Activated T-helper 9 cell treated with anti-CD3 and anti-CD28 coated beads, Interleukin-2, amount 50 U/mL, for 16 hours (primary cell): ENCODE measurements at places on chromosomes 2 and 18.

GRCh38 chr18:394987-395362 lies 105.5 kb downstream of the COLEC12 start:
- DNase-seq, result no peak

DNA sequence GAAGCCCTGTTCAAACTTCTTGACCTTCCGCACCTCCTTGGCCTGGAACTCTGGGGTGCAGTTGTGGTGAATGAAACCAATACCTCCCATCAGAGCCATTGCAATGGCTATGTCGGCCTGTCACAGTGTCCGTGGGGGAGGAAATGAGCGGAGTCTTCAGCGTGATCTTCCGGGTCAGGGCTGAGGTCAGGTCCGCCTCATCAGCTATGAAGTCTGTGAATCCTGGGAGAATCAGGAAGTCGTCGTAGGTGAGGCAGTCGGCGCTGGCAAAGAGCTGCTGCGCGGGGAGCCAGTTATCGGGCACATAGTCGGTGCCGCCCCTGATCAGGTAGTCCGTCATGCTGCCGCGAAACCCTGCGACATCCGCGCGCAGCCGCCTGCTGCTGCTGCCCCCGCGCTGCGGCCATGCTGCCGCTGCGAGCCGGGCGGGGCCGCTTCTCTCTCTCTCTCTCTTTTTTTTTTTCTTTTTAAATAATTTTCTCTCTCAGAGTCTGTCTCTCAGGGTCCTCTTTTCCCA lies 154.1 kb upstream of the ZSWIM2 start:
- DNase-seq, result no peak

DNA sequence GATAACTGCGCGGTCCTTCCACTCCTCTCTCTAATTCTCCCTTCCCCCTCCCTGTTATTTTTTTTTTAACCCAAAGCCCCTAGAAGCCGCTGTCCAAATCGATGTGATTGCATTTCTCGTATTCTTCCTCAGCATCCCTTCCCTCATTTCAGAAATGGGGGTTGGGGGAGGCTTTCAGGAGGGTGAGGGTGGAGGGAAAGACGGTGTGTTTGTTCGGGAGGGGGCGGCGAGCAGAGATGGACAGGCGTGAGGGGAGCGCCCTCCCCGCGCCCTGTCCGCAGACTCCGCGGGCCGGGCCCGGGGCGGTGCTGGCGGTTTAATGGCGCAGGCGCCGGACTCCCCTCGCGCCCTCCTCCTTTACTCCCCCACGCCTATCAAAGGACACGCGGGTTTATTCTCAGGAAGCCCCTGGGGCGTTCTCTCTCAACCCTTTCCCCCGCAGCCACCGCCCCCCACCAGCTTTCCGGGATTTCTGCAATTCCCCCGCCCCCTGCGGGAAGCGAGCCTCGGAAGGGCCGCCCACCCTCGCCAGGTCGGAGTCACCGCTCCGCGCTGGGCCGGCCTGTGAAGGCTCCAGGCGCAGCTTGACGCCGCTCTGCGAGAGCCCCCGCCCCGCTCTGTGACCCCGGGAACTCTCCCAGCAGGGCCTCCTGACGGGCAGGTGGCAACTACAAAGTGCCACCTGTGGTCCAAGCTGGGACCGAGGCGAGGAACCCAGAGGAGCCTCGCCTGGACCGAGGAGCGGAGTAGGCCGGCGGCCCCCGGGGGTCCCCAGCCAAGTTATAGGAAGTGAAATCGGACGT lies 981 bp downstream of the ST8SIA3 start:
- no peak for DNase-seq

- DNase-seq, result no peak
Measured at GRCh38 chr2:201600906-201601305, 42.4 kb downstream of the TMEM237 start.

- DNase-seq, result no peak
Measured at GRCh38 chr18:44325903-44326635, 354.6 kb upstream of the SETBP1 start.

DNA sequence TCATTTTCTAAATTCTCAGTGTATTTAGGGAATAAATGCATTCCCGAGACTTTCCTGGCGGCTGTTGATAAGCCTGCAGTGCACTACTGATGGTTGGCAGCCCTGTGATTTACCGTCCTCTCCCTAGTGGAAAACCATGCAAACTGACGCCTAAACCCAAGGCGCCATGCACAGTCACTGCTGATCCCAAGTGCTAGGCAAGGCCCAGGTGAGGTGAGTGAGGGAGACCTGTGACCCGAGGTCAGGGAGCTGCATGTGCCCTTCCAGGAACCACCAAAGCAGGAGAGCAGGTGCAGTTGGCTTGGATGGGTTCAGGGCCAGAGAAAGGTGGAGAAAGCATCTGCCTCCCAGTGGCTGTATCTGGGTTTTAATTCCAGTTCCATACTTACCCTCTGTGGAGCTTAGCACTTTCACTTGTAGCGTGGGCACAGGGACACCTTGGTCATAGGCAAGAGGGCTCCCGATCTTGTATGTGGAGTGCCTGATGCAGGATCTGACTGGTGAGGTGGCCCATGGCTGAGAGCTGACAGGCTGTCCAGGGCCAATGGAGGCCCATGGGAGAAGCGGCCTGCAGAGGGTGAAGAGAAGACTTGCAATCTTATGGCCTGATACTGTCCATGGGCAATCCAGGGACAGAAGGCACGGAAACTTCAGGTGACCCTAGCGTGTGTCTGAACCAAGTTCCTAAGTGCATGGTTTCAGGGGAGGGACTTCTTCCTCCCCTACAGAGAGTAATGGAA lies 131.3 kb downstream of the SH3RF3 start:
- DNase-seq, result no peak

DNA sequence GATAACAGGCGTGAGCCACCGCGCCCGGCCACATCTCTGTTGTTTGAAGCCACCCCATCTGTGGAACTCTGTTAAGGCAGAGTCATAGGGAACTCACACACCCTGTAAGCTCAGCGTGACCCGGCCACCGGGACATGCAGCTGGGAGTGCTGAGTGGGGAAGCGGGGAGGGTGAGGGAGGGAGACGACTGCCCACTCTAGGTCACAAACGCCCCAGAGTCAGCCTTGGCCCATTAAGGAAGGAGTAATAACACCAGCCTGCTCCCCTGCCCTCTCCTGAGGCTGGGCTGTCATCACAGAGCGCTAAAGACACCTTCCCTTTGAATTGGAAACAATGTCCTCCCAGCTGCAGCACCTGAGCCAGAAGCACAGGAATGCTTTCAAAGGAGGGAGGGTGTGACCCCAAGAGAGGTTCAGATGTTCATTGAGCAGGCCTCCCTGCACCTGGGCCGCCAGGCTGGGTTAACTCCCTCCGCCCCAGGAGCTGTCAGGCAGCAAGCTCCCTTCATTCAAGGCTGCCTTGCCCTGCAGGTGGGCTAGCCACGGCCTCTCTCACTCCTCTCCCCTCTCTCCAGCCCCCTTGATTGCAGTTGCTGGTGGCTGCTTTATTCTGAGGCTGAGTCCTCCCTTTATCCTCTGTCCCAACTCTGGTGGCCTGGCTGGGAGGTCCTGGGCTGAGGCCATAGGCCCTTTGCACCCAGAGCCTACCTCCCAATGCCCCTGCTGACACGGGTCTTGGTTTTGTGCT lies 77.2 kb upstream of the HPCAL1 start:
- DNase-seq, result no peak

DNA sequence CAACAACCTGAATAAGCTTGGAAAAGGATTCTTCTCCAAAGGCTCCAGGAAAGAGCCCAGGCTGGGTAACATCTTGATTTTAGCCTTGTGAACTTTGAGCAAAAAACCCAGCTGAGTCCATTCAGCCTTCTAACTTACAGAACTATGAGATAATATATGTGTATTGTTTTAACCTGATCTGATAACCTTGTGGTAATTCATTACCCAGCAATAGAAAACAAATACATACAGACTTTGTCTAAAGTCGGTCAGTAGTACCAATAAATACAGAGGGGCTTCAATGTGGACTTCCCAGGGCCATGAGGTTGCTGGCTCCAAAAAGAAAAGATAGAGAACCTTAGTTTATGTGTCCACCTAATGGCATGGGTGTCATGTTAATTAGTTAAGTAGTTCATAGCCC lies 191.8 kb downstream of the KCNH7 start:
- DNase-seq, result no peak

GRCh38 chr18:63152096-63152495 lies 167.5 kb downstream of the BCL2 start:
- DNase-seq, result no peak

GRCh38 chr2:2472881-2473280 lies 141.8 kb upstream of the MYT1L start:
- no peak for DNase-seq

DNA sequence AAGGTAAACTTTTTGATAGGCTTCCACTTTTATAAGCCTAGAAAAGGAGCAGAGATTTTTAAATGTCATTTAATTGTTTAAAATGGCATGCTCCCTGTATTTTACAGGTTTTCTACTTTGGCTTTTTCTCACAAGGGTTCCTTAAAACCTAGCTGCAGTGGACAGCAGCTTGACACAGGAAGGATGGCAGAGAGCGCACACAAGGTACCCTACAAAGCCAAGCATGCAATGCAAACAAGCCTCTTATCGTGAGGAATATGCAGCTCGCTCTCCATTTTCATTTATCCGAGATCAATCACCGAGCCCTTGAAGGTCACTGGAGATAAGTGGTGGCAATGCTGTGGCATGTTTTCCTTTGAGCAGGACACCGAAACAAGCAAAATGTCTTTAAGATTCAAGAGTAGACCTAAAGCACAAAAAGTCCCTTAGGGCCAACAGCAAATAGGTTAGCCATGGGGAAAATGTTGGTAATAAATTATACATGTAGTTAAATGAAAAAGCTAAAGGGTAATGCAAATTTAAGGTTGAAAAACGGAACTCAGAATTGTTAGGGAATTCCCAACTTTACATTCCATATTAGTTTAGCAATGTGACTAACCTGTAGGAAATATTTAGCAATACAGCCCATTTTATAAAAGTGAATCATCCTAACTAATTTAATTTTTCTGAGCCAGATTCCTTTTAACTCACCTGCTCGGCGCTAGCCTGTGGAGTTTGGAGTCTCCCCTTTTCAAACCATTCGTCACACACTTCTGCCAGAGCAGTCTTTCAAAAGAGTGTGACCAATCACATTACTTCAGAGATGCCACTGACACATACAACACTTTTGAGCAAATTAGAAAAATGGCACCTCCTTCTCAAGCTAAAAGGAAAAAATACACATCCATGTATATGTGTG lies 337.9 kb upstream of the PKDCC start:
- no peak for DNase-seq

GRCh38 chr2:181466661-181467576 lies 9.7 kb downstream of the ITGA4 start:
- DNase-seq, result peak; percentile 65

- DNase-seq, result no peak
Measured at GRCh38 chr2:177711483-177712265, 319.1 kb downstream of the AGPS start.

GRCh38 chr2:74079522-74080341 lies 68.0 kb downstream of the BOLA3 start:
- DNase-seq, result no peak

DNA sequence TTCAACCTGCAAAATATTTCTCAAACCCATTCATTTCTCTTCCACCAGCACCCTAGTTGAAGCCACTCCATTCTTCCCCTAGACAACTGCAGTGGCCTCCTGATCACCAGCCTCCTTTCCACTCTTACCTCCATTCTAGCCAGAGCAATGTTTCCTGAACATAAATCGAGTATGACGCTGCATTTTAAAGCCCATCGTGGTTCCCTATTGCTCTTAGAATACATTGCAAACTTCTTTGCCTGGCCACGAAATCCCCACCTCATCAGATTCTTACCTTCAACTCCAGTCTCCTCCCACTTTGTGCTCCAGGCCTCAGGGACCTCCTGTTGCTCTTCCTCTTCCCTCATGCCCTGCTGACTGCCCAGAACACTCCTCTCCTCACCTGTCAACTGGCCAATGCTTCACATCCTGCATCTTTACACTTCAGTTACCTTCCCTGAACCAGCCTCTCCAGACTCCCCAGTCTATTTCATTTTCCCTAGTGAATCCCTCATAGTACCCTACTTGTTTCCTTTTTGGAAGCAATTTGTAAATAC lies 176.5 kb upstream of the CTAGE1 start:
- no peak for DNase-seq

GRCh38 chr2:237124820-237125219 lies 39.1 kb downstream of the COPS8 start:
- no peak for DNase-seq

DNA sequence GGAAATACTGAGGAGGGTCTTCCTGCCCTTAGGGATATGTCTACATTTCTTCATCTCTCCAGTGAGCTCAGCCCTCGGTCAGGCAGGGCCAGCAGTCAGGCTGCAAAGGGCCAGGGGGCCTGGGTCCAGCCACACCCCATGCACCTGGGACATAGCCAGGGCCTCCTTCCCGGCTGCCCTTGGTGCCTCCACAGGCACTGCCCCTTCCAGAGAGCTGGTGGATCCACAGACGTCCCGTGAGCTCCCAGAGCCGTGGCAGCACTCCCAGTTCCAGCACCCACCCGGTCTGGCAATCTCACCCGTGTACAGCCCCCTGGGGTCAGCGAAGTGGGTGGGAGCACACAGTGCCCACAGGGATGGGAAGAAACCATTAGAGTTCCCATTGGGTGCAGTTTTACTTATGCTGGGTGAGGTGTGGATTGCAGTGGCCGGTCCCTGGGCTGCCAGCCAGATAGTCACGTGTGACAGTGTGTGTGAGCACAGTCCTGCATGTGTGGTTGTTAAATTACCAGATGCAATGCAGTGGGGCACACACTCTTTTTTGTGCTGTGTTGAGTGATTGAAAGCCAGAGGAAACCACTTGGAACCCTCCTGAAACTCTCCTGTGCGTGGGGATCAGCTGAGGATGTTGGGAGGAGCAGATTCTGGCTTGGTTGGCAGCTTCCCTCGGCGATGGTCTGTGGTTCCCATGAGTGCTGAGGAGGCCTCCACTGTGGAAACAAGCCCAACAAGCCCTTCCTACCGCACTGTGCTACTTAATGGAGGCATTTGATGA lies 131.0 kb downstream of the SNTG2 start:
- DNase-seq, result no peak
